ENCODE measurements at places on chromosomes 13 and 19. TPM values are rescaled to one million over a fixed set of nuclear protein-coding genes. Genes with fewer than 3 reads are reported as not detected.

DNA sequence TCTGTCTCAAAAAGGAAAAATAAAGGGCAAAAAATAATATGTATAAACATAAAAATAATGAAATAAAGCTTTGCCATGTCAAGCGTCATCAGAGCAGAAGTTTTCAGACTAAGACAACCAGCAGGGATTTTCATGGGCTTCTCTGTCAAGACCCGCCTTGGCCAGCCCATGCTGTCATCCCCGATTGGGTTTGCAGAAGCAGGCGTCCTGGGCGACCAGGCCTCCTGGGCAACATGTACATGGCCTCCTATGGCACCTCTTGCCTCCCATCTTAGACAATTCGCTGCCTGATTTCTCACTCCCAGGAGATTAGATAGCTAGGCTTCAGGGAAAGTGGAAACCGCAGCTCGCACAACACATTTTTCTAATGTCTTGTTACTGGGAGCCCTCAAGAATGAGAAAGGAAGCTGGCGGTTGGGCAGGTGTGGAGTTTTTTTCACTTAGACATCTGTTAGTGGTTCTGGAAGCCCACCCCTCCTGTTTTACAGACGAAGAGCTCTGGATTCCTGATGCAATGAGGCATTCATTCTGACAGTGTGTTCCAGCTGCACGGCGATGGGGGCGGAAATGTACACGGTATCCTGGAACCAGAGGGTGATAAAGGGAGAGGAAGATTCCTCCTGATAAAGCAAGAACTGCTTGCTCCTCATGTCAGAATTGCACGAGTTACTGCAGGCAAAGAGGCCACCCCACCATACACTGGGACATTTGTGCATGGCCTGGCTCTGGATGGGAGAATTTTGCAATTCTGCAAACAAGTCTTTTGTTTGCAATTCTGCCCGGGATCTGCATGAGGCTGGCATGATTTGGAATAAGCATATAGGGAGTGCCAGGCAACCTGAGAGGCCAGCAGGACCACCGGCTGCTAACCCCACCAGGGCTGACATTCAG lies 47.4 kb upstream of the KATNAL1 start:
- no peak for DNase-seq

The KLK14 gene
- total RNA-seq, result not detected

GRCh38 chr19:16034180-16034579 lies 42.1 kb upstream of the TPM4 start:
- DNase-seq, result no peak

DNA sequence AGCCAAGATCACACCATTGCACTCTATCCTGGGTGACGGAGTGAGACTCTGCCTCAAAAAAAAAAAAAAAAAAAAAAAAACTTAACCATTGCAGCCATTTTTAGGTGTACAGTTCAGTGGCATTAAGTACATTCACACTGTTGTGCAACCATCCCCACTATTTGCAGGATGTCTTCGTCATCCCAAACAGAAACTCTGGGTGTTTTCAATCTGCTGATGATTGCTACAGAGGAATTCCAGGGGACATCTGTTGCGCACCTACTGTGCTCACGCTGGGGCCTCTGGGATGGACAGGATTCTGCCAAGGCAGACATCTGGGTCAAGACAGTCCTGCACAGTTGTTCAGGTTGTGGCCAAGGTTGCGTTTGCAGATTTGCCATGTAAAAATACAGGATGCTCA lies 2.4 kb upstream of the APOC4 start:
- DNase-seq, result no peak

The SLC7A10 gene
- total RNA-seq, result not detected

GRCh38 chr13:33245505-33246158 lies 39.9 kb downstream of the STARD13 start:
- DNase-seq, result no peak

The PLPPR3 gene
- under 0.01 TPM for total RNA-seq

DNA sequence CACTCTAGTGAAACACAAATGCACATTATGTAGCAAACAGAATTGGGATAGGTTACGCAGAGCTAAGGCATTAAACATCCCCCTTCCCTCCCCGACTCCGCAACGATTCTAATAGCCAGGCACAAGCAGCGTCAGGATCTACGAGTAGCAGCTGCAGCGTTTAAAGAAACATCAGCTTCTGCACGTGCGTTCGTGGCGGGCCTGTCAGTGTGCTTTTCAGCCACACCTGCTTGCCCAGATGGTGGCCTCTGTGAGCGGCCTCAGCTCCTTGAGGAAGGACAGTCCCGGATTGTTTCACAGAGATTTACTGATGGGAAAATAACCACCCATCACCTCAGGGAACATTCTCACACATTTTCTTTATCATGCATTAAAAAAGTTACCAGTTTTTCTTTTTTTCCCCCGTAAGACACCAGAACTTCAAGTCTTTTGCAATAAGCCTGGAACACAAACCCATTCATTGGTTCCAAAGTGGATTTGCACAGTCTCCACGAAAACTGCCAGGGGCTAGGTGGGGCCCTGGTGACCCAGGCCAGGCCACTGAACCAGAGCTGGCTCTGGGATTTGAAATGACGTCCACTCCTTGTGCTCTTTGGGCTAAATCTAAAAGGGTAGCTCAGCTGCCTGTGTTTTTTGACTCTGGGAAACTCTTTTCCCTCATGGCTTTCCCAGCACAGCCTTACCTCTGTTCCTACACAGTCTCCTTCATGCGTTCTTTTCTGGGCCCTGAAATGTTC lies 325.5 kb downstream of the KCNRG start:
- DNase-seq, result no peak

- no peak for DNase-seq
These were observed 58.1 kb downstream of the EDNRB start for GRCh38 chr13:77860507-77860981.

- DNase-seq, result no peak
These were observed 22.4 kb downstream of the POU2F2 start for GRCh38 chr19:42109896-42110295.

DNA sequence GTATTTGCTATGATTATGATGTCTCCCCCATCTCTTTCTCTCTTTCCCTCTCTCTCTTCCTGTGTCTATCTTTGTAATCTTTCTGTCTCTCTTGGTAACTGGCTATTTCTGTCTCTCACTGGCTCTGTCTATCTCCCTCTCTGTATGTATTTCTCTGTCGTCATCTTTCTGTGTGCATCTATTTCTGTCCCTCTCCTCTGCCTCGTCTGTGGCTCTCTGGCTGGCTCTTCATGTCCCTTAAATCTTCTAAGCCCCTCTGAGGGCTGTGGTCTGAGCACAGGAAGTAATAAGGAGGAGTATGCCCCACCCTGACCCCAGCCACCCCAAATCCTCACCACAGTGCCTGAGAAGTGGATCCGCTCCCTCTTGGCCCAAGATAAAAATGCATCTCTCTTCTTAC lies 104.4 kb downstream of the DNAJC15 start:
- no peak for DNase-seq

The FCAR gene
- total RNA-seq, result not detected

DNA sequence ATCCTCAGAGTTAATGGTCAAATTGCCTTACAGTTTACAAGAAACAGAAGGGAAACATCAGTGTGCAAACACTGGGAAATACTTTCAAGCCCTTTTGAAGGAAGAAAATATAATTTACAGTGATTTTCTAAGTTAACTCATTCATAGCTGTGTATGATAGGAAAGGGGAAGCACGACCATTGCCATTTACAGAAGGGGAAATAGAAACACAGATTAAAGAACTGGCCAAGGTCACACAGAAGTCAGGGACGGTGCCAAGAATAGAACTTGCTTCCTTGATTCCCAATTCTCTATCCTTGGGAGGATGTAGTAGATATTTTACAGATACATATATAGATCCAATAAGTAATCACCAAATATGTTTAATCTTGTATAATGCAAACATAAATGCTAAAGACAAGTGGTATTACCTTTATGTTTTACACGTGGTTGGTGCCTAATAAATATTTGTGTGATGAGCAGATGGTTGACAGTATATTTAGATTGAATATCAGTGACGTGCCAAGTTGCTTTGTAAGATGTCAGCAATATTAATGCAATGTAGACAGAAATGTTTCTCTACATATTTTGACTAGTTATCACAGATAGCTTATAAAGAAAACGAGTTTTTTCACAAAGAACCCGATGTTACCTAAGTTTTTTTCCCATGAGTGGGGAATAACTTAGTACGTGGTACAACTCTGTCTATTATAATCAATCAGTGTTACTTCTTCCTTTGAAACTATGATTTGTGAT lies 73.1 kb downstream of the FLT1 start:
- no peak for DNase-seq
